Tibial nerve (tissue), 4 donors: ENCODE measurements at places on chromosomes 1 and 21.

DNA sequence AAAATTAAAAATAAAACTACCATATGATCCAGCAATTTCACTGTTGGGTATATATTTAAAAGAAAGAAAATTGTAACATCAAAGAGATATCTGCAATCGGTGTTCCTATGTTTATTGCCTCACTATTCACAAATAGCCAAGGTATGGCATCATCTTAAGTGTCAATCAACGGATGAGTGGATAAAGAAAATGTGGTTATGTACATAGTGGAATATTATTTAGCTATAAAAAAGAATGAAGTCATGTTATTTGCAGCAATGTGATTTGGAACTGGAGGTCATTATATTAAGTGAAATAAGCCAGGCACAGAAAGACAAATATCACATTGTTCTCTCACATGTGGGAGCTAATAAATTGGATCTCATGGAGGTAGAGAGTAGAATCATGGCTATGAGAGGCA lies 76.3 kb downstream of the RD3 start:
- no peak for DNase-seq

DNA sequence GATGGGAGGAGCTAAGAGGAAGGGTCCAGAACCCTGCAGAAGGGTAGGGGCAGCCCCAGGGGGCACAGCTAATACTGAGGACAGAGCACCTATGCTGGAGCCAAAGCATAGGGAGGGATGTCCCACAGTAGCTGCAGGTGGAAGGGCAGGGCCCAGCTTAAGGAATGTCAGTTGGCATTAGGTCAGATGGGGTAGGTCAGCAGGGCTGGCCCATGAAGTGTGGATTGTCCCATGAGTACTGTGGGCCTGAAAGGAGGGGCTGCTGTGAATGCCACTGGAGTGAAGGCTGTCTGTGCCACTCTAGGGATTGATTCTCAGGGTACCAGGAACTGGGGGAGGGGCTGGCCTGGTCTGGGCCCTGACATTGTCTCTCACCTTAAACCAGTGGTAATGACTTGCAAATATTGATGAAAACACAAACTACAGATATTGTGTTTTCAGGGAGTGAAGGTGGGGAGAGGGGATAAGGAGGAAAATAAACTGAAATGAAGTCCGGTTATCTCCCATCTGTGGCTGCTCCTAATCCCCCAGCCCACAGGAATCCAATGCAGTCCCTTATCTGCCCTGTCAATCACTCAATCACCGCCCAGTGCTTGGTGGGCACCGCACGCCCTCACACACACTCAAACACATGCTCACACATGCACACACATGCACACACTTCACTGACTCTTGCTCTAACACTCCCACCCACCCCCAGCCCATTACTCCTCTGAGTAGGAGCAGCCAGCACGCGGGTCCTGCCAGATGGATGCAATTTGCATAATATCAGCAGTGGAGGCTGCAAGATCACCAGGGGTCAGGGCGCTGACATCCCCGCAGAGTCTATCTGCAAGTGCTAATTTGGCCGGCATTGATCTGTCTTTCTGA lies 27.8 kb downstream of the DMAP1 start:
- no peak for DNase-seq

- DNase-seq, result peak; percentile 37
Observed at GRCh38 chr1:33170351-33171274, 11.2 kb downstream of the TRIM62 start.

- no peak for DNase-seq
Observed at GRCh38 chr1:66480162-66480561, 53.8 kb upstream of the SGIP1 start.

DNA sequence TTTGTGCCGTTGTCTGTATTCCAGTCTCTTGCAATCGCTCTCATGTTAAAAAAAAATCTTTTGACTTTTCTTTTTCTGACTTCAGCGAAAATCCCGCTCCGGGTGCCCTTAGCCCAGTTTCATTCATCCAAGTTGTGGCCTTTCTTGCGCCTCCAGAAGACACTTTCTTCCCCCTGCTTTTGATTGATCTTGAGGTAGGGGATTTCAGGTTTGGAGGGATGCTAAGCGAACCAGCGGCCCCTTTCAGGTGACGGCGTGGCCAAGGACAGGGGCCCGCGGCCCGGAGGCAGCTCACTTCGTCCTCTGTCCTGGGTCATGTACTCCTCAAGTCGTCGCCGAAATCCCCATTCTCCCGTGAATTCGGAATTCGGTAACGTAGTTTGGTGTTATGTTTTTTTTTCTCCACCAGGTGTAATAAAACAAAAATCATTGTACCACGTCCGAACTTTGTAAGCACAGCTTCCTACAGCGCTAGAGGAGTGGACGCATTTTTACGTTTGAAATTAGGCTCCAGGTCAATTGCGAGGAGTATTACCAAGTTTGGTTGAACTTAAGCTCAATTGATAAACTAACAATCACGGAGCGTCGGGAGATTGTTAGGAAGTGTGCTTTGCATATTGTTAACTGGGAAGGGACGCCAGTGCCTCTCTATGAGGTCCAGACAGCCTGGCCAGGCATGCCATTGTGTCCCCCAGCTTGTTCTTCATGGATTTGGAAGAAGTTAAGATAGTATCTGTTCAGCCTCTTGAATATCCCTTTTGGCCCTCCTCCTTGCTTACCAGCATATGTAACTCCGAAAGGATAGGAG lies 1.1 kb downstream of the MRPS6 start:
- DNase-seq, result no peak

GRCh38 chr1:156096640-156097391 lies 14.6 kb upstream of the MEX3A start:
- DNase-seq, result peak; percentile 88

DNA sequence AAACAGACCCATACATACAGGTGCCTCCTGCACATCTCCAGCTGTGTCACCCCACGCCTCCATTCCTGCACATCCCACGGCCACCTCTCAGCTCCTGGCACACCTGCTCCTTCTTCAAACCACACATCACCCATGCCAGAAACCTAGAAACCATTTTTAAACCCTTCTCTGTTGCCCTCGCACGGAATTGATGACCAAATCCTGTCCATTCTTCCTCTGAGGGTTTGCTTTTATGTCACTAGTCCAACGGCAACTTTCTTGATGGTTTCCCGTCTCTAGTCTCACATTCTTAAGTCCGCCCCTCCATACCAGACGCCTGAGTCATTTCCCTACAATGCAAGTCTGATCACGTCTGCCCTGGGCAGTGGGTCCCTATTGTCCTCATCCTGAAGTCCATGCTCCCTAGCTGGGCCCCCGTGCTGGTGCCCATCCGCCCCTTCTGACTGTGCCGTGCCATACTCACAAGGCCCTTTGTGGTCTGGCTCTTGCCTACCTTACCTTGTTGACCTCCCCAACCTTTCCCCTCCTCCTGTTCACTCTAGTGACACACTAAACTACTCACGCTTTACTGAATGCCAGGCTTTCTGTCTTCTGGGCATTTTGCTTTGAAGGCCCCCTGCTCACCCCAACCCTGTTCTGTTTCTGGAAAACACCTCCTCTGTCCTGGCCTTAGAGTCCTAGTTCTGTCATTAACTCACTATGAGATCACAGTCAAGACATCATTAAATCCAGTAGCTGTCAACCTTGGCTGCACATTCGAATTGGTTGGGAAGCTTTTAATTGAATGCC lies 17.6 kb downstream of the SLC2A1 start:
- peak; percentile 46 for DNase-seq

DNA sequence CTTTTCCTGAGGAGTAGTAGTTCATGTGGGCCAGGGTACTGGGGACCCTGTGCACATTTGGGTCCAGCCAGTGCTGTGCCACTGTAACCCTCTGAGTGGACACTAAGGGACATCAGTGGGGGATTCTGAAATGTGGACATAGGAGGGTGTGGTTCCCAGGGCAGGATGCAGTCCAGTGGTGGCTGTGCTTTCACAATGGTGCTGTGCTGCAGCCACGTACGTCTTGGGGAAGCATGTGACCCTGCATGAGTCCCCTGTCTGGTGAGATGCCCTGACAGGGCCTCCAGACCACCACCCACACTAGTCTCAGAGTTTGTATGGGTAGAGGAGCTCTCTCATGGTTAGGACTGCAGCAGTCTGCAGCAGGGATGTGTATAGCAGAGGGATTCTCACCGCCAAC lies 37.8 kb upstream of the WNT2B start:
- no peak for DNase-seq

DNA sequence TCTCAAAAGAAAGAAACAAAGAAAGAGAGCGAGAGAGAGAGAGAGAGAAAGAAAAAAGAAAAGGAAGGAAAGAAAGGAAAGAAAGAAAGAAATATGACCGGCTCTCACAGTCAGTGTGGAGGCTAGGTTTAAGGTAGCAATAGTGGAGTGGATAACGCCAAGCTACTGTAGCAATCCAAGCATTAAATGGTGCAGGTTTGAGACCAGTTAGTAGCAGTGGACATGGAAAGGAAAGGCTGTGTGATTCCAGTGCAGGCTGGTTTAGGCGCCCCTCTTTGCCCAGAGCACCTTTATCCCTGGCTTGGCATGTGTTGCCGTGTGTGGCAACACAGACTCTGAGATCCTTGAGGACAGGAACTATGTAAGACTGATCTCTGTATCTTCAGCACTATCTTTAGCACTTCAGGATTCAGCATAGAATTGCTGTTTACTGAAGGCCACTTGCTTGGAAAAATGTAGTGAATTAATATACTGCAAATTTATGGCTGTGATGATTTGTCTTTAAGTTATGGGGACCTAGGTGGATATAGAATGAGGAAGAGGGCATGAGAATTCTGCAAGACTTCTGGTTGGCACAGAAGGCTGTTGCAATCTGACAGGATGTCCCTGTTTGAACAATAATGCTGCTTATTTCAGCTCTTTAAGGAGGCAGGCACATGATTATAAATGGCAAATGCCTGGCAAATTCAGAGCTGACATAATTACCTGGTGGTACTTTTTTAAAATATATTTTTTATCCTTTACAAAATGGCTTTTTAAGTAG lies 10.8 kb upstream of the OSBPL9 start:
- DNase-seq, result no peak

DNA sequence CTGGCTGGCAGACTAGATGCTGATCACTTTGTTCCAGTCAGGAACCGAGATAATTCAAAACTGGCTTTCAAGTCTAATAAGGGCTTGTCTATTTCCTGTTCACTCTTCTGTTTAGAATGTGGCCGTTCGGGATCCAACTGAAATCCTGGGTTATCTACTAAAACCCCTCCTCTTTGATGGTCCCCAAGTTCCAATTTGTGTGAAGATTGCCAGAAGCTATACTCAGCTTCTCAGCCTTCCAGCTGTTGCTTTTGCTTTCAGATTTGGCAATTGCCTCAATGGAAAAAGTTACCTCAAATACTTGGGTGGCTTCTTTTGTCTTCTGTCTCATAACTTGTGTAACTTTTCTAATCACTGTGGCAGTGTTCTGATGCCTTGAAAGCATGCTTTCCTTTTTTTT lies 43.7 kb downstream of the BTBD8 start:
- DNase-seq, result no peak

GRCh38 chr1:110068646-110069403 lies 1.6 kb downstream of the ALX3 start:
- no peak for DNase-seq

GRCh38 chr1:39613250-39613649 lies 26.2 kb downstream of the HEYL start:
- no peak for DNase-seq

DNA sequence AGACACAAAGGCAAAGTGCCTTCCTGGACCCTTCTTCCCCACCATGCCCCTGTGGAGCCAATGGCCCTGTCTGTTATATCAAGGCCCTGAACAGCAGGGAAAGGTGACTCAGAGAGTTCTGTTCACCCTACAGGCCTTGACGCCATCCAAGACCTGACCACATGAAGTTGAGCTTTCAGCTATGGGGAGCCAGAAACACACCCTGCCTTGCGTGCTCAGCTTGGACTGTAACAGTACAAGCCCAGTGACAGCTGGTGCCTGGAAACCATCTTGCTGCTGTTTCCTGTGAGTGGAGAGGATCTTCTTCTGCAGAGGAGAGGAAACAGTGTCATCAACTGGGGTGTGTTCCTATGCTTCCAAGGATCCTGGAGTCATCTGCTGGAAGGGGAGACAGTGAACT lies 165.0 kb upstream of the IRF2BP2 start:
- DNase-seq, result no peak

GRCh38 chr1:110638058-110638457 lies 31.9 kb upstream of the KCNA2 start:
- no peak for DNase-seq

GRCh38 chr1:181423301-181423918 lies 59.9 kb upstream of the CACNA1E start:
- peak; percentile 9 for DNase-seq

- DNase-seq, result no peak
Observed at GRCh38 chr1:119286587-119287181, 81.9 kb upstream of the HAO2 start.

DNA sequence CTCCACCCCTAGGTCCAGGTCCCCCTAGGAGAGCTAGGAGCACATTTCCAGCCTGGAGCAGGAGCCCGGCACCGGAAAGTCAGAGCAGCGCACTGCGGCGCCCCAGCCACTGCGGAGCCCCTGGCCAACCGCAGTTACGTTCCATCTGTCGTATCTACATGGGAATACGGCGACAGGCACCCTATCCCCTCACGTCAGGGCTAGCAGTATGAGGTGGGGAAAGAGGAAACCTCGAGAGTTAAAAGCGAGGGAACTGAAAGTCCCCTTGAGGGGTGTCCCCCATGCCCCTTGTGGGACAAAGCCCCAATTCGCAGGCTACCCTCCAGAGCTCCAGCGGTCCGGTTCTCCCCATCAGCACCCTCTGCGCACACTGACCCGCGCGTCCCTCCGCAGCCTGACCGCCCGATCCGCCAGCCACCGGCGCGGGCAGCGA lies 995 bp downstream of the COLGALT2 start:
- DNase-seq, result no peak

DNA sequence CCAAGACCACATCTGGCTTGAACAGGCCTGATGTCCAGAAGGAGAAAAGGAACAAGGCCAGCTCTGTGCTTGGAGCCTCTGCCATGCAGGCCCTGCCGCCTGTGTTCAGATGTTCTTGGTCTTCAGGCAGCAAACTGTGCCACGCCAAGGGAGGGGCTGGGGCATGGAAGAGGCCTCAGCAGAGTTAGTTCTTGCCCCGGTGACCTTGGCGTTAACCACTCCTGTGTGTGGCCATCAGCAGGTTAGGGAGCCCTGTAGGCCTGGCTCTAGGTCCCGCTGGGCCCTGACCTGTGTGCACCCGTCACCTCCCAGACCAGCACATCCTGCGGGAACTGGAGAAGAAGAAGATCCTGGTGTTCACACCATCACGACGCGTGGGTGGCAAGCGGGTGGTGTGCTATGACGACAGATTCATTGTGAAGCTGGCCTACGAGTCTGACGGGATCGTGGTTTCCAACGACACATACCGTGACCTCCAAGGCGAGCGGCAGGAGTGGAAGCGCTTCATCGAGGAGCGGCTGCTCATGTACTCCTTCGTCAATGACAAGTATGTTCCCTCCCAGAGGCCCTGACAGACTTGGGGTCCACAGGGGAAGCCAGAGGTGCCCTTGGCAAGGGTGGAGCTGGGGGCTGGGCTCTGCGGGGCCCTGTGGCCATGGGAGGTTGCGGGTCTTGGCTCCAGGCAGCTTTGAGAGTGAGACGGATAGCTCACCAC lies 7.1 kb downstream of the ZC3H12A start:
- no peak for DNase-seq

DNA sequence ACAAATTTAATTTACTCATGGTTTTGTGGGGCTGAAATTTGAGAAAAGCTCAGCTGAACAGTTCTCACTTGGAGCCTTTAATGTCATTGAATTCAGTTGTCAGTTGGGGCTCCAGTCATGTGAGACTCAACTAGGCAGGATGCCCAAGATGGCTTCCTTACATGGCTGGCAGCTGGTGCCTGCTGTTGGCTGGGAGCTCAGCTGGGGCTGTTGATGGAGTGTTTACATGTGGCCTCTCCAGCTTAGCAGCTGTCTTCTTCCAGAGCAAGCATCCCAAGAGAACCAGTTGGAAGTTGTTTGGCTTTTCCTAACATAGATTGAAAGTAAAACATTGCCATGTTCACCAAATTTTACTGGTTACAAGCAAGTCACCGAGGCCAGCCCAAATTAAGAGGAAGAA lies 81.8 kb upstream of the KCNA3 start:
- no peak for DNase-seq

- DNase-seq, result no peak
Observed at GRCh38 chr1:54580856-54581550, 33.0 kb downstream of the ACOT11 start.
